Amniotic epithelial cell (primary cell): ENCODE measurements at places on chromosomes 2 and 18.

DNA sequence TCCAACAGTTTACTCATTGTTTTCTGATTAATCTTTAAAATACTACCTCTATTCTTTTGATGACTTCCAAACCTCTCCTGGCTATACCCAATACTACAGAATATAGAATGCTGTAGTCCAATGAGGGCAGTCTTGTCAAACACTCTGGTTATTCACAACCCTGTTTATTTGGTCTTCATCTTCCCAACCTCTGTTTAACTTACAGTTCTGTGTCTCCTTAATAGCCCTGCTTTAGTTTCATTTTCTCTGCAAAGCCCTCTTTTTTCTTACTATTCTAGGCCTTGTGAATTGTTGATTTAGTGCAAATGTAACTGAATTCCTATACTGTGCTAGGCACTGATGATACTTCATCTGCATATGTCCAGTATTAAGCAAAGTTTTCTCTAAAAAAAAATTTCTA lies 40.0 kb downstream of the ACVR2A start:
- DNase-seq = no peak

- DNase-seq = peak; percentile 90
Observed at GRCh38 chr2:183078464-183079138, at the start of gene DUSP19. TSS of gene DUSP19 (plus strand) at chr2:183078747. CDS start at chr2:183078934, 187 bp downstream.

- no peak for DNase-seq
Observed at GRCh38 chr2:10389573-10389972, 58.6 kb downstream of the ODC1 start.

- DNase-seq = peak; percentile 71
Observed at GRCh38 chr2:36650031-36650829, 46.3 kb upstream of the VIT start.

DNA sequence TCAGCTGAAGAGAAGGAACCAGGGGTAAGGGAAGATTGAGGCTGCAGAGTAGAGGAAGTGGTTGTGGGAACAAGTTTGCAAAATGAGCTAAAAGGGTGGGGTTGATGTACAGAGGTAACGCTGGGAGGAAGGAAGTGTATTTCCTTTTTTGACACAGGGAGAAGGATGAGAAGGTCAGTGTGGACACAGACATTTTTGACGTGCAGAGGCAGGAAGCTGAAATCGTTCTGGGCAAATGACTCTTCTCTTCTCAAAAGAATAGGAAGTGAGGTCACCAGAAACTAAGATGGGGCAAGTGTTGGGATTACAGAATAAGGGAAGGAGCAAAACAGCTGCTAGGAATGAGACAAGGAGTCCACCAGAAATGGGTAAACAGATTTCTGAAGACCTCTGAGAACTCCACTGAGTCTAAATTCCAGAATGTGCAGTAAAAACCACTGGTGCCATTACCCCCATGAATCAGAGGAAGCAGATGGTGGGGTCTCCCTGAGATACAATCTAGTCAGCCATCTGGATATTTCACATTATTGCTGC lies 20.0 kb upstream of the RNF149 start:
- peak; percentile 49 for DNase-seq

DNA sequence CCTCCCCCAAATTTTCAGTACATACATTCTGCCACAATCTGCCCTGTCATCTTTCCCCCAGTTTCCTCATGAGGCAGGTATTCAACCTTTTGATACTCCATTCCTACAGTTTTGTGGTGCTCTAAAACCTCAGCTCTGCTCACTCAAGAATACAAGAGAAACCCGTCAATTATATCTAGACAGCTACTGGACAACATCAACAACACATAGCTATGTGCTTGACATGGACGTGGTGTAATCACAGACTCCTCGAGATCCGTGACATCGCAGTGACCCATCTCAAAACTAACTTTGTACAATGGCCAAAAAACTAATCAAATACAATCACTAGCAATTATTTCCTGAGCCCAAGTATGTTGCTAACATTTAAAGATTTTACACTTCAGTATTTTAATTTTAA lies 23.6 kb downstream of the WDSUB1 start:
- peak; percentile 41 for DNase-seq

- peak; percentile 65 for DNase-seq
Observed at GRCh38 chr18:70454704-70455322, 166.0 kb downstream of the SOCS6 start.

- no peak for DNase-seq
Observed at GRCh38 chr2:12232876-12233275, 483.9 kb upstream of the TRIB2 start.
